ENCODE measurements at places on chromosomes 4 and X.
A peak's percentile ranks its signal among the peaks of the same experiment; 100 is the strongest.

DNA sequence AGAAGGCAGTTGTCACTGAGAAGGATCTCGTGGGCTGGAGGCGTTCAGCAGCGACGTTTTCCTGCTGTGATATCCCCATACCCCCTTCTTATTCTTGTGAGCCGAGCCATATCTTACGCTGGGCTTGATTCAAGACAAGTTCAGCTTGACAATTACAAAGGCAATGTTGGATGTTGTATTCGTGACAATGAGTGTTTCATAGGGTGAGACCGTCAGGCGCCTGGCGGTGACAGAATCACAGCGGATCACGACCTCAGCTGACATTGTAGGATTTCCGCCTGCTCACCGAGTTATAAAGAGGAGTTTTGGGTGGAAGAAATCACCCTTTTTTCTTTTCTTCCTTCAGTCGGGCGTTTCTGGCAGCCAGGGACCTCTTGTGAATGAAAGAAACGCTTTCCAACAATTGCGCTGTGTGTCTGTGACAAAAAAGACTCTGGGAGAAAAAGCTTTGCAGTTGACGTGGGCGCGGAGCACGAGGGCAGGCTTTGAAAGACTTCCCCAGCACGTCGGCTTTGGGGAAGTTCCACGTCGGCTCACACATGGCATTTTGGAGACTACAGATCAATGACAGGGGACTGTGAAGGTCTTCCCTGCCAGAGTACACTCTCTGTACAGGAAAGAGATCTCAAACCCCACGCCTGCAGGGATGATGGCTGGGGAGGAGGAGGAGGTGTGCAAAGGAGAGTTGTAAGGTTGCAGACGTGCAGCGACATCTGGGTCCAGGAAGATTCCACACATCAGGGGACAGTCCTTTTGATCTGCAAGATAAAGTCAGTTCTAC is 135.4 kb downstream of the CRLF2 start:
- DNase-seq, result no peak

- no peak for DNase-seq
These were observed 128.9 kb upstream of the LIMCH1 start for GRCh38 chr4:41408859-41409593.

- DNase-seq, result no peak
These were observed 454 bp downstream of the LETM1 start for GRCh38 chr4:1855333-1856070.

DNA sequence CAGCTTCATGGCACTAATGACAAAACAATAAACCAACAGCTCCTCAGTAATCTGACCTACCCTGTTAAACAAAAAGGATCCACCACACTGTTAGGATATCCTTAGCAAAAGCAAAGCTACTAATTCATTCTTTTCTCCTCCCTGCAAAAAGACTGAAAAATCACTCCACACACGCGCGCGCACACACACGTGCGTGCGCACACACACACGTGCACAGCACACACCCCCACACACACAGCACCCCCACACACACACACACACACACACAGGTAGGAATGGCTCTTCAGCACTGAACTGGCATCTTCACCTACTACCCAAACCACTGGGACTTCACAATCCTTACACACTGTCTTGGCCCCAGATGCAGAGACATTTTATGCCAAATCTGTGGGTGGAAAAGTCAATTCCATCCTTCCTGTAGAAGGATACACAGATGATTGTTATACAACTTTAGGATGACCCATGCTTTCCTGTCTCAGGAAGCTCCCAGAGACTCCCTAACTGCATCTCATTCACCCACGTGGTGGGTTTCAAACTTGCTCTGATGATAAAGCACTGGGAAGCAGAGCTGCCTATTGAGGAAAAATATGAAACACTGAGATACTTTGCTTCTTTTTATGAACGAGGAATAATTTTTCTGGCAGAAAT is 102.5 kb downstream of the TSPAN5 start:
- DNase-seq, result no peak

- no peak for DNase-seq
These were observed at the start of gene TMEM47 for GRCh38 chrX:34656842-34657725. TSS of gene TMEM47 (minus strand) at chrX:34657285. CDS start at chrX:34657029, 256 bp downstream.

DNA sequence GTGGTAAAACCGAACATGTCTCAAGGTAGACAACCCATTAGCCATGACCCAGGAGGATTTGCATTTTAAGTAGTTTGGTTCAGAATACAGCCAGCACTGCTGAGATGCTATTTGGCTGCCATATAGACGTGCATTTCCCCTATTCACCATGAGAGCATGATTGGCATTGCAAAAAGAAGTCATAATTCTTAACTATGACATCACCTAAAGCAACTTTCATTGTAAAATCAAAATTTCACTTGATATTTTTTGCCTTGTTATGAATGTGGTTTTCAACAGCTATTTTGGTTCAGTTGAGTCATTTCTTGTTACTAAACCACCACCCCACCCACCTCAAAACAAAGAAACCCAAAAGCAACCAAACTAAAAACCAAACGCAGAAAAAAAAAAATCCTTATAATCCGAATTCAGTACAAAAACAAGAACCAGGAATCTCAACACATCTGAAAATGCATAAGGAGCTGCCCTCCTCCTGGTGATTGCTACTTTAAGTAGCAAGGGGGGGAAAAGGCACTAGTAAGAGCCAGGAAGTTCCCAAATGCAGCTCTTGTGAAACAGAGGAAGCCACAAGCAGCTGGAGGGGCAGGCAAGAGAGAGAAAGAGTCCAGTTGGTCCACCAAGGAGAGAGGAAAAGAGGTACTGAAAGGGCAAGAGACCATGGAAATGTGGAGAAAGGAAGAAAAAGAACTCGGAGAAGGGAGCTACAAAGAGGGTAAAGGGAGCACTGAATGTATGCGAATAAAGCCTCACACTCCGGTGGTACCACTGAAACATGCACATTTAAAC is 3.1 kb downstream of the SLITRK4 start:
- DNase-seq, result no peak

DNA sequence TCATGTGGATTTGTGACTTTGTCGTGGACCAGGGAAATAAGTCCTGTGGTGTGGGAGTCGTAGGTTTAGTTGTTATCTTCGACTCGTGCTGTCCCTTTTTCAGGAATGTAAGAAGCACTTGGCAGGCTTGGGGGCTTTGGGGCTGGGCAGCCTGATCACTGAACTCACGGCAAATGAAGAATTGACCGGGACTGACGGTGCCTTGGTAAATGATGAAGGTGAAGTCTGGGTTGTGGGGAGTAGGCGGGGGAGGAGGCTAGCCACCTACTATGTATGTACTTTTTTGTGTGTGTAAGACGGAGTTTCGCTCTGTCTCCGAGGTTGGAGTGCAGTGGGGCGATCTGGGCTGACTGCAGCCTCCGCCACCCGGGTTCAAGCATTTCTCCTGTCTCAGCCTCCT is 1.2 kb downstream of the TAF1 start:
- DNase-seq, result no peak

DNA sequence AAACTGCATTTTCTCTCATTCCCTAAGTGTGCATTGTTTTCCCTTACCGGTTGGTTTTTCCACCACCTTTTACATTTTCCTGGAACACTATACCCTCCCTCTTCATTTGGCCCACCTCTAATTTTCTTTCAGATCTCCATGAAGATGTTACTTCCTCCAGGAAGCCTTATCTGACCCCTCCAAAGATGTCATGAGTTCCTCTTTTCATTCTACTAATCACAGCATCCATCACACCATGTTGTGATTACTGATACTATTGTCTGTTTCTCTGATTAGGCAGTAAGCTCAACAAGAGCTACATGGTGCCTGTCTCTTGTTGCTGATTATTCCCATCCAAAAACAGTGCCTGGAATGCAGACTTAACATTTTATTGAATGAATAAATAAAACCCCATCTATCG is 2.9 kb upstream of the AFP start:
- no peak for DNase-seq

- no peak for DNase-seq
These were observed 96.2 kb upstream of the GPRIN3 start for GRCh38 chr4:89403826-89404225.

DNA sequence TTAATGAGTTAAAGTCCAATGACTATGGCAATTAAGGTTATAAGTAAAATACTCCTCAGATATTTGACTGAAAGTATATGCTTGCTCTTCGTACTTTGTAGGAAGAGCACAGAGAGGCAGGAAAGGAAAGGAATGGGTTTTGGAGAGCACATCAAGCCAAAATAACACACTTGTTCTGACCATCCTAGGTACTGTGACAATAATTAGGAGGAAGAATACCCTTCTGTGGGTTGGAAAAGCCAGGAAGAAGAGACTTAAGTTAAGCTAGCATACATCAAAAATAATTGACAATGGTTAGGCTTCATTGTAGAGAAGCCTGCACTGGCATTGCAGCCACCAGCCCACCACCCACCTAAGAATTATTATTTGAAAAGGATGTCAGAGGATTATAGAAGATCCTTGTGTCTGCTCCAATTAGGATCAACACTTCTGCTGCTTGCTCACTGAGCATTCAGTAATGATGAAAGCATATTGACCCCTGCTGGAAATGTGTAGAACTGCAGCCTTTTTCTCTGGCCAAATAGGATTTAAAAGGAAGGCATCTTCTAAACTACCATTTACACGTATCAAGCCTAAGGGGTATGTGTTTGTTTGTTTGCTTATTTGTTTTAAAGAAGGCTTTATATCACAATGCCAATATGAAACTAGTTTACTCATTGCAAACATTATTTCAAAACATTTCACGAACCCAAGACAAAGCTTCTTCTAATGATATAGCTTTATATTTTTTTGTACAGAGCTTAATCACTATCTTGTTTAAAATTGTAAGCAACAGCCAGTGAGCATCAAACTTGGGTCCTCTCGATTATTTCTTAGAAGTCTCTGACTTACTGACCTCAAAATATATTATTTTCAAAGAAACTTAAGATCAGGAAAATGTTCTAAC is 286.2 kb upstream of the TET2 start:
- DNase-seq, result peak; percentile 15

DNA sequence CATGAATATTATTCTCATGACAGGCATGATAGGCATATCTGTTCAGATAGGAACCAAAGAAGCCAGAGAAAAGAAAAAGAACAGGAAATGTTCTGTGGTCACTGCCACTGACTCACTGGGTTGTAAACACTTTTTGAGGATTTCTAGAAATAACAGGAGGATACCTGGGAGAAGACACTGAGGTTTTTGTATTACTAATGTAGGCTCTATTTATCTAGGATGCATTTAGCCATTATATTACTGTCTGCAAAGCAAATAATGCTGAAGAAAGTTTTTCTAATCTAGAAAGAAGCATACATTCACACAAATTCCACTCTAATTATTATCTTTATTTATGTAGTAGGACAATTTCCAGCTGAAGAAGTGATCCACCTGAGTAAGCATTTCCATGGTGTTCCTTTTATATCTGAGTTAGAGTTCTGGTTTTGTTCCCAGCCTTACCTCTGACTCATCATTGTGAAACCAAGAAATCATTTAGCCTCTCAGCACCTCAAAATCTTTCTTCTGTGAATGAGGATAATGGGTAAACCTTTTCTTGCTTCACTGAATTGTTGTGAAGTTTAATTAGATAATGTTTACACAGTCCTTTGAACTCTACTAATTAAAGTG is 40.2 kb upstream of the EPGN start:
- no peak for DNase-seq

DNA sequence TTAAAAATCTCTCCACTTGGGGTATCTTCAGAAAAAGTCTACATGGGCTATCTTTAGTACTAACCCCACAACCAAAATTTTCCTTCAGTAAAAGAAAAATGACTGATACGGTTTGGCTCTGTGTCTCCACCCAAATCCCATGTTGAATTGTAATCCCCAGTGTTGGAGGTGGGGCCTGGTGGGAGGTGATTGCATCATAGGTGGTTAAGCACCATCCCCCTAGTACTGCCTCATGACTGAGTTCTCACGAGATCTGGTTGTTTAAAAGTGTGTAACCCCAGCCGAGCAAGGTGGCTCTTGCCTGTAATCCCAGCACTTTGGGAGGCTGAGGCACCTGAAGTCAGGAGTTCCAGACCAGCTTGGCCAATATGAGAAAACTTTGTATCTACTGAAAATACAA is 66.8 kb downstream of the USP46 start:
- no peak for DNase-seq

DNA sequence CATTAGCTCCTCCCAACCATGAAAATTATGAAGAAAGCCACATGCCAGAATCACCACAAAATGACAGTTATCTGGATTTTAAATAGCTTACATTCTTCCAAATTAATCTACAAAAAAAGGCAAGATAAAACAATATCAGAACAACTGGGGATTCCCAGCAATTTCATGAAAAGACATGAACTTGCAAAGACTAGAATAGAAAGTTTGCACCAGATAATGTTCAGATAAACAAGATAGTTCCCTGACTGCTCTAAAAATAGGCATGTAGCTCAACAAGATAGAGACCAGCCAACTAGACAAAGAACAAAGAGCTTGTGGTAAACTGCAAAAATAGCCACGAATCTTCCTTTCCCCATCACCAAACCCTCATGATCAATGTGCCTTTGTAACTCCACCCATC is 30.3 kb upstream of the DDX53 start:
- DNase-seq, result no peak

- no peak for DNase-seq
These were observed 230.4 kb downstream of the EDA2R start for GRCh38 chrX:66408507-66408906.

DNA sequence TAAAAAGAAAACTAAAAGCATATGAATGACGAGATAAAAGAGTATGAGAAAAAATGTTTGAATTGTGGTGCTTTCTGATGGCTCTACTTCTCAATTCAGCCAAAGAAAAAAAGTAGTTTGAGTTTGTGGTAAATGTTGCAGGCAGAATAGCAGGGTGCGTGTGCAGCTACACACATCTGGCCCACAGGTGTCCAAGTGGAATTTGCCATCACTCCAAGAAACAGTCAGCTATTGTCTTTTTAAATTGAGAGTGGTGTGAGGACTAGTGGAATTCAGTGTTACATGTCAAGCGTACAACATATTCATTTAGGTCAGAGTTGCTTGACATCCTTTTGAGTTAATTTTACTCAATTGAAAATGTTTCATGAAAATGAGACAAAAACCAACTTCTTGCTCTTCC is 424.8 kb upstream of the MAD2L1 start:
- no peak for DNase-seq

GRCh38 chrX:135505351-135505750 is 15.1 kb upstream of the INTS6L start:
- no peak for DNase-seq

- no peak for DNase-seq
These were observed 750.5 kb upstream of the POU3F4 start for GRCh38 chrX:82757614-82758013.

DNA sequence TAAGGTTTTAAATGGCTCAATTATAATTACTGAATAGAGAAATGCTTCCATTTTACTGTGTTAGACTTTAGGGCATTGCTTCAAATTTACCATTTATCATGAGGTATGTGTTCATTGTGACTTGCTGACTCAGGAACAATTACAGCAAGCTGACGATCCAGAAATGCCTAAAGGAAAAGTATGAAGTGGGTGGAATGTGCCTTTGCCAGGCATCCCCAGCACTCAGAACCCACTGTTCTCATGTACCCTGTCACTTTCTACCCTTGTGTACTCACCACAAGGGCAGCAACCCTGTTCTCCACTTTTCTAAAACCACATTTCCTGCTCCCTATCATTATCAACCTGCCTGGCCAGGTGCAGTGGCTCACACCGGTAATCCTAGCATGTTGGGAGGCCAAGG is 41.5 kb downstream of the QRFPR start:
- DNase-seq, result no peak

Data from T follicular helper cell (primary cell).